ENCODE measurements at places on chromosomes 16 and 17. TPM values are rescaled to one million over a fixed set of nuclear protein-coding genes. Genes with fewer than 3 reads are reported as not detected.
A peak's percentile ranks its signal among the peaks of the same experiment; 100 is the strongest.

LRRC75A gene
- total RNA-seq = under 0.01 TPM

DNA sequence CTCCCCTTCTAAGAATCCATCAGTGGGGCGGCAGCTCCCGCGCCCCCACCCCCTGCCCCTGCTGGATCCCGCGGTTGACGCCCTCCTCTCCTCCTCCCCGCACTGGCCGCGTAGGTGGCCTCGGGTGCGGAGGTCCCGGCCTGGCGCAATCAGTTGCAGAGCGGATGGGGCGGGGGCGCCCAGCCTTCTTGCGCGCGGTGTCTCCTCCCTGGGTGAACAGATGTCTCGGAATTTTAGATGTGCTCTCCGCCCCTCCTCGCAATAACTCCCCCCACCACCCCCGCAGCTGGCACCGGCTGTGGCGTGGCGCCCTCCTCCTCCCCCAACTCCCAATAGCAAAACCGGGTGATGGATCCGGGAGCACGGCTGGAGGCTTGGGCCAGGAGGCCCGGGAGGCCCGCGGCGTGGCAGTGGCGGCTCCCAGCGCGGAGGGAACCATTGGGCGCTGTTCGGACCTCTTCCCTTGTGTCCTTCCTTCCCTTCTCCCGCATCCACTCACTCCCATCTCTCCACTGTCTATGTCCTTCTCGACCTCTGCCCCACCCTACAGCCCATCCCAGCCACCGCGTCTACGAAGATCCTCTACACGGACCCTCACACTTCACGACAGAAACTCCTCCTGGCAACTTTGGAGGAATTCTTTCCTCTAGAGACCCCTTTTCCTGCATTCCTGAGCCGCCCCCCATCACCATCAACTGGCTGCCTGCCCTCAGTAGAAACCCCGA, 11.0 kb downstream of the NEUROD2 start:
- DNase-seq = no peak

- no peak for DNase-seq
Observed at GRCh38 chr16:63689068-63689467, 1432.8 kb downstream of the CDH11 start.

DNA sequence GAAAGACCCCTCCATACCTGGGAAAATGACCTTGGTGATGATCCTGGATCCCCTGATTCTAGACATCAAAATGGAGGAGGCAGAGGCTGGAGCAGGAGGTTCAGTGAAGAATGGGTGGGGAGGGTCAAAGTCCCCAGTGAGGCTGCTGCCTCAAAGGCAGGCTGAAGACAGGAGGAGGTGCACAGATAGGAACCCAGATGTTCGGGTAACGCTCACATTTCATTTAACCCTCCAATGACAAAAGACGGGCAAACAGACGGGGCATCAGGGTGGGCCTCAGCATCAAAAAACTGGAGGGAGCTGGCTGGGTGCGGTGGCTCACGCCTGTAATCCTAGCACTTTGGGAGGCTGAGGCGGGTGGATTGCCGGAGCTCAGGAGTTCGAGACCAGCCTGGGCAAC, at the start of gene ANKRD40CL:
ANKRD40CL (minus strand) TSS at position 73 of the 400 bp plus-strand sequence. CDS start 605 bp downstream, outside the sequence.
- DNase-seq = no peak

GRCh38 chr16:57537581-57538234, 1.3 kb upstream of the CCDC102A start:
- no peak for DNase-seq

ADAM11 gene
- total RNA-seq = 0.20 TPM

DNA sequence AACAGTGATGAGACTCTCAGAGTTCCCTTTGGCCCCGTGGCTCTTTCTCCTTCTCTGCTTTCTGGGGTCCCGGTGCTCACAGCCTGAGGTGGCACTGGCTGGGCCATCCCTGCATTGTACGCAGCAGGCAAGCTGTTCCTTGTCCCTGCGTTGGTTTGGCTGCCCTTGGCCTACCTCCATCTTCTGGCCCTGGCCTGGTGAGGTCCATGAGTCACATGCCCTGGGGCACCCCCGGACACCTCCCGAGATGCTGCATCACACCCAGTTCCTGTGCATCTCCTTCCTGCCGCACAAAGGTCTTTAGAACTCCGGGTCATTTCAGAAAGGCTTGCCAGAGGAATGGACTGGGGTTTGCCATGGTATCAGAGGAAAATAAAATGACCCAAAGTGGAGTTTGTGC, 9.5 kb downstream of the SULT1A2 start:
- DNase-seq = no peak

- DNase-seq = peak; percentile 54
Observed at GRCh38 chr16:49952386-49952785, 72.6 kb upstream of the CNEP1R1 start.

All from renal cortical epithelial cell (primary cell).